ENCODE measurements at places on chromosomes 1 and 21.

GRCh38 chr1:50822035-50822776, 137.9 kb downstream of the FAF1 start:
- DNase-seq = no peak

GRCh38 chr1:31460027-31460426, 47.0 kb downstream of the SERINC2 start:
- no peak for DNase-seq

- DNase-seq = no peak
Observed at GRCh38 chr21:36247316-36248010, 72.5 kb upstream of the MORC3 start.

DNA sequence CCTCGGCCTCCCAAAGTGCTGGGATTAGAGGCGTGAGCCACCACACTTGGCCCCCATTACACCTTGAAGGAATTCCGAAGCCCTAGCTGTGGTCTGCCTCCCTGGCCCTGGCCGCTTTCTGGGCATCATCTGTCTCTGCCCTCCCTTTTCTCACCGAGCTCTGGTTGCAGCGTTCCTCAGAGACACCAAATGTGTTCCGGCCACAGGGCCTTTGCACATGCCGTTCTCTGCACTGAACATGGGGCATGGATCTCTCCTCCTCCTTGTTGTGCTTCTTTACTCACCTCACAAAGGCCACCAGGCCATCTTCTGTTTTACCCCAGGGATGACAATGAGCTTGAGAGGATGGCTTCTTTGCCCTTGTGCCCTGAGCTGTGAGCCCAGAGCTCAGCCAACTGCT, 39.3 kb downstream of the CA6 start:
- DNase-seq = no peak

- DNase-seq = no peak
Observed at GRCh38 chr1:65359888-65360287, 50.5 kb downstream of the DNAJC6 start.

DNA sequence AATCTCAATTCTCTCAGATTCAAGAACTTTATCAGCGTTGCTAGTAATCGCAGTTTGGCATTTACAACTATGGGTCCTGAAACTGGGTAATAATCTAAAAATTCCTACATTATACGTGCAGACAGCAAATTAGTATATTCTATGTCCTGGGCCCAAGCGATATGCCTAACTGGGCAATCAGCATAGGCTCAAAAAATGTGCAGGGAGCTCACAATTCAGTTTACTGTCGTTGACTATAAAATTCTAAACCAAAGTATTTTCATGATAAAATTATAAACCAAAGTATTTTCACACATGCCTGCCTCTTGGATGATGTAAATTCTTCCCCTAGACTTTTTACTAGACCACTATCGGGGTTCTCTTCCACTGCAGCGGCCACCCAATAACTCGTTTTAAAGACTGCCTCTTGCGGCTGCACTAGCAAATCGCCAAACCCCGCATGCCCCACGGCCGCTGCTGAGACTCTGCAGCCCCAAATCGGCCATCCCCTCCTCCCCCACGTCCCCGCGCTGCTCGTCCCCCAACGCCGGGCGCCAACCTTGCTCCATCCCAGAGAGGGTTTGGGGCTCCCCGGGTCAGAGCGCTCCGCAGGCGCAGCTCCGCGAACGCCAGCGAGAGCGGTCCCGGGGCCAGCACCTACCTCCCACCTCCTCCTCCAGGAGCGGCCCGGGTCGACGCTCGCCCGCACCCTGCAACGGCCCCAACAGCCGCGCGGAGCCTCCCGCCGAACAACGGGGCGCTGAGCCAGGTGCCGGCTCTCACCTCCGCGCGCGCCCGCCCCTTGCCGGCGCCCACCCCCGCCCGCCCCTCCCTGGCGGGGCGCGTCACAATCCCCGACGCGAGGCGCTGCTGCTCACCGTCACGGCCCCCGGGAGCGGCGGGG, 506 bp downstream of the SSX2IP start:
- no peak for DNase-seq

DNA sequence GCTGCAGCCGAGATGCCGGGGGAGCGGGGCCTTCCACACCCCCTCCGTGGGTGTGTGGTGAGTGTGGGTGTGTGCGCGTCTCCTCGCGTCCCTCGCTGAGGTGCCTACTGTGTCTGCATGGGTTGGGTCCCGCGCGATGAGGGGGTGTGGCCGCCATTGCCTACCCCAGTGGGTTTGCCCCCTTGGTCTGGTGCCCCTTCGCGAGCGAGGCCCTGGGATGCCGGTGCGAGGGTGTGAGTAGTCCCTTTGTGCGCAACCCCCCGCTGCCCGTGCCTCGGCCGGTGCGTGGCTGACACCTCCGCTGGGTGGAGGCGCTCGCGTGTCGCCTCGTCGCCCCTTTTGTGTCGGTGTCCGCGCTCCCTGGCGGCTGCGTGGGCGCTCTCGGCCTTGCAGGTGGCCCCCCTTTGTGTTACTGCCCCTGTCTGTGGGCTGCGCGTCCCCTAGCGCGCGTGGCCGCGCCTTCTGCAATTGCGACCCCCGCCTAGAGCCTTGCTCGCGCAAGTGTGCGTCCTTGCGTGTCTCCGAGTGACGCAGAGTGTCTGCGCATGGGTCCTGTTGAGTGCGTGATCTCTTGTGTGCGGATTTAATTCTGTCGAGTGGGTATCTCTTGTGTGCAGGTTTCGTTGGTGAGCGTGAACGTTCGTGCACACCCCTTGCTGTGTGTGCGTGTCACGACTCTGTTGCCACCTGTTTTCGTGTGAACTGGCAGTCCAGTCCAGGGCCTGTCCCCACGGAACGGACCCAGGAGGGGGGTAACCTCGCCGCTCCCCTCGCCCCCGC, 553 bp downstream of the TTC3 start:
- no peak for DNase-seq

DNA sequence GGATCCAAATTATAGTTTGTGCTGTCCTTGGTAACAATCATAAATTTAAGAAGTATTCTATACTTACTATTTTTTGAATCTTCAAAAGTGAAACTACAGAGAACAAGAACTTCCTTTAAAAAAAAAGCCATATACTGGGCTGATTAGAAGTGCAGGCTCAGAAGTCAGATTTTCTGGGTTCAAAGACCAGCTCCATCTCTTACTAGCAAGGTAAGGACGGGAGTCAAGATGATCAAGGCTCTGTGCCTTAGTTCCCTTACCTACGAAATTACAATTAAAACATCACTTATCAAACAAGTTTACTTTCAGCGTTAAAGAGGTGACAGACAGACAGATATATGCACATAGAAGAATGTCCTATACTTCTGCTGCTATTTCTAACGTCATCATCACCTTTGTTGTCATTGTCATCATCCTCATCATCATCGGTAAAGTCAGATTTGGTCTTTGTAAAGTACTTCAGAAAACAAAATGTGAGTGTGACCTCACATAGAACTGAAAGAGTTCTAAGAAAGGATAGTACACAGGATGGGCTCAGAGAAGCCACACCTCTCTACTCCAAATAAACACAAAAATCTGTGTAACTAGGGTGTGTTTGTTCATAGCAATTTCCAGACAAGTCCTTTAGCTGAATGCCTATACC, 178.7 kb downstream of the VAV3 start:
- no peak for DNase-seq

- no peak for DNase-seq
Observed at GRCh38 chr1:8216005-8216404, 101.9 kb upstream of the SLC45A1 start.

- no peak for DNase-seq
Observed at GRCh38 chr1:2231532-2232254, 3.6 kb downstream of the SKI start.

DNA sequence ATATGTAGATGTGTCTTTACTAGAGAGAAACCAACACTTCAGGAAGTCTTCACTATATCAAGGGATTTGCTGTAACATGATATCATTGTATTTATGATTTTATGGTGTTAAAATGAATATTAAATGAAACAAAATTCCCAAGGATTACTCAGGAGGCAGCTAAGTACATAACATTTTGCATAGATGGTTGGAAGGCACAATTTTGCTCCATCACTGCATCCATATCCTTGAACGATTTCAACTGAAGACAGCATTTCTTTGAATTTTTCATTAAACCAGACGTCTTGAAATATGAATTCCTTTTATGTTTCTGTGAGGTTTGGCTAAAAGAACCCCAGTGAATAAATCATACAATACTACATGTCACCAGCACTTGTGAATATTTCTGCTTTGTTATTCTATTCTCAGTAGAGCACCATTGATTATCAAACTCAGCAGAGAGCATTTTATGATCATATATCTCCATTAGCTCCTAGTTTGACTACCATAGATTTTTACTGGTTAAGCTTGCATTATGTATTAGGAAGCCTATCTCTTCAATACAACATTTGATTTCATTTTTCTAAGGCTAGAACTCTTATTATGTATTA, 37.3 kb downstream of the SPATA17 start:
- no peak for DNase-seq

DNA sequence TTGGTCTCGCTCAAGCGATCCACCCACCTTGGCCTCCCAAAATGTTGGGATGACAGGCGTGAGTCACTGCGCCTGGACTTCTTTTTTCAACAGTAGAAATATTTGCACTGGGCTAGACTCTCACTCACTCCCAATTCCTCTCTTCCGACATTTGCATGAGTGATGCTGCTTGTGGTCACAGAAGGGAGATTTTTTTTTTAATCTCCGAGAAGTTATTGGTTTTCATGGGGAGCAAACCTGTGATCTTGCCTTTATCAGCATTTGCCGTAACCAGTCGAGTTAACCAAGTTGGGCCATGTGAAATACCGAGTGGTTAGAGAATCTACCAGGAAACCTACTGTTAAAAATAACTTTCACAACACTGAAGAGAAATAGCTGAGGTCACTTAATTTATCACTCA, 21.1 kb downstream of the ERG start:
- DNase-seq = no peak

- no peak for DNase-seq
Observed at GRCh38 chr1:97340951-97341350, 579.9 kb downstream of the DPYD start.

GRCh38 chr1:244271691-244272308, 179.9 kb downstream of the ADSS2 start:
- DNase-seq = no peak

GRCh38 chr1:175717610-175718540, 25.5 kb downstream of the TNR start:
- DNase-seq = no peak

DNA sequence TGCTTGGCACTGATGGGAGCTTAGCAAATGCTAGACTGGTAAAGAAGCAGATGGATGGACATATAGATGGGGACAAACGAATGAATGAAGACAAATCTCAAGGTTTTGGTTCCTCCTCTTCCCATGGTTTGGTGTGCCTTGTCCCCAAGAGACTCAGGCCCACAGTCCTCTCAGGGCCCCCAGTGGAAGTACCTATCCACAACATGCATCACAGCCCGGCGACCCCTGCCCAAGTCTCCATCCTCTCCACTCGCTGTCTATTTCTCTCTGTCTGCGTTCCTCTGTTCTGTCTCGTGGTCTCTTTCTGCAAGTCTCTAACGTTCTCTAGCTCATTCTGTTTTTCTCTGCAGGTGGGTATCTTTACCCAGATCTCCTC, 85.8 kb downstream of the GLIS1 start:
- no peak for DNase-seq

DNA sequence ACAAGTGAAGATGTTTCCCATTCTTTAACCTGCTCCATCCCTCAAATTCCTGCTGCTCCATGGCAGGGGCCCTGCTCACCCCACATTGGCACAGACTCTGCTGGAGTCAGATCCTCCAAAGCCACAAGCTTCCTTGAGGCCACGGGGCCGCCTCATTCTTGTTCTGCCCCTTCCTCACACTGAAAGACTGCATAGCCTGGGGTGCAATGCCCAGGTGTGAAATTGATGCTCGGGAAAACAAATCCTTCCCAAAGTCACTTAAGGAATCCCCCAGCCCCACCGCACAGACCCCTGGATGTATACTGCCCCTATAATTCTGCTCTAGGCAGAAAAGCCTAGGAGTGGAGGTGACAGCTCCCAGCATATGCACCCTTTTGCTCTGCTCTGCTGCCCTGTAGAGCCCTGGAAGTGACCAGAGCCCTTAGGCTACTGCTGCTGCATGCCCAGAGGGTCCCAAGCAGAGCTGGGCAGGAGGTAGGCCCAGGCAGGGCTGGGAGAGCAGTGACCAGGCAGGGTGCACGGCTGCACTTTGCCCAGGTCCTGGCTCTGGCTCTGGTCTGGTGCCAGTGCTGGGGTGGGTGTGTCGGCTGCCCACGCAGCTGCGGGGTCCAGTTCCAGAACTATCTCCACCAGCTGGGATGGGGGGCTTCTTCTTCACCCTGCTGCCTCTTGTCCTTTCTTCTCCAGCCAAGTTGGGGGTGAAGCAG, 1.6 kb downstream of the HES2 start:
- DNase-seq = no peak

- no peak for DNase-seq
Observed at GRCh38 chr1:39575191-39576015, 1.2 kb downstream of the PABPC4 start.

DNA sequence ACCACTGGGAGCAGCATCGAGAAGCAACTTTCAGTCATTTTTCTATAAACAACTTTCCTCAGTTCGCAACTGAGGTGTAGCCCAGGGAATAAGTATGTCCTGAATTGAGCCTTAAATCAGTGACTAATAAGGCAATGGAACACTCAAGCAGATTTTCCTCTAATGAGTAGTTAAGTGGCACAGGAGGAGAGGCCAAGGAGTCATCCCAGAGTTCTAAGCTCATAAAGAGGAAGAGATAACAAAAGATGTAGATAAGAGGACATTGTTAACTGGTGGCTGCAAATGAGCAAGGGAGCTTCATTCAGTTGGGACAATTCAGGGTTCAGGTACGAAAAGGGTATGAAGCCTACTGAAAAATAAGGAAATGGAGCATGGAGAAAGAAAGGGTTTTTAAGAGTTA, 64.5 kb downstream of the LRRC40 start:
- DNase-seq = no peak

DNA sequence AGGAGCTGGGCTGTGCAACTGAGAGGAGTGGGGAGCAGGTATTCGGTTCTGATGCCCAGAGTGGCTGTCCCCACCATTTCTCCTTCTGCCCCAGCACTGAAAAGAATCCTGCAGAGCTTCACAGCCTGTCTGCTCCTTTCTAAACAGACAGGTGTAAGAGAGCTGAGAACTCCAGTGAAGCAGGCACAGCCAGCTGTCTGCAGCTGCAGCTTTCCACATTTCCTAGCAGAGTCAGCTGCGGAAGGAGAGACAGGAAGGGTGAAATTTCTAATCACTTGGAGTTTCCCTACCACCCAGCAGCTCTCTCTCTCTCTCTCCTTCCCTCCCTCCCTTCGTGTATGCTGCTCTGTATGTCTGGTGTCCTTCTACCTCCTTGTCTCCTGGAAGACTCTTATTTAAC, 40.5 kb upstream of the GJB5 start:
- DNase-seq = no peak

DNA sequence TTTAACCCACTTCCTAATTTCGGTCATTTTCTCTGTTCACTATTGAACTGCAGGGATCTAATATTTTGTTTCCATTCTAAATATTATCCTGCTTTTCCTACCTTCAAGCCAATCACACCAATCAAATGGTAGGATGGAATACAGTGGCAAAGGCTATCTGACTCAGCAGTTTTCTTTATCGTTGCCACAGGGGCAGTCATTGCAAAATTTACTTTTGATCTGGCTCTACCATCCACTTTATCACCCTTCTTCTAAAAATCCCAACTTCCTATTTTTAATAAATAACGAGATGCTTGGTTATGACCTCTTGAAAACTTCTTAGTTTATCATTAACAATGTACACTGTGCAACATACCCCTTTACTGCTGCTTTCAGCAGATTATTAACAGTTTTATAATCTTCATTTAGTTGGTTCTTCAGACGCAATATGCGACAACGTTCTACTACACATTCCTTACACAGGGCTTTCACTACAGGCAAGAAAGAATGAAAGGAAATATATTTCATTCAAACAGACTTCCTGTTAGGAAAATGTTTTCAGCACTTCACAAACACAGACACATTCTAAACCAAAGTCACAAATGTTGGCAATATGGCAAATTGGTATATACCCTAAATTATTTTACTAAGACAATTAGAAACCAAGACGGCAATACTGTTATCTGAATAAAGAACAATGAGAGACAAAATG, 52.3 kb upstream of the RAP1GAP start:
- DNase-seq = no peak

Data from cortex of kidney (tissue), 1 donor.